ACHN (cell line): ENCODE measurements at places on chromosomes 13 and 19.

DNA sequence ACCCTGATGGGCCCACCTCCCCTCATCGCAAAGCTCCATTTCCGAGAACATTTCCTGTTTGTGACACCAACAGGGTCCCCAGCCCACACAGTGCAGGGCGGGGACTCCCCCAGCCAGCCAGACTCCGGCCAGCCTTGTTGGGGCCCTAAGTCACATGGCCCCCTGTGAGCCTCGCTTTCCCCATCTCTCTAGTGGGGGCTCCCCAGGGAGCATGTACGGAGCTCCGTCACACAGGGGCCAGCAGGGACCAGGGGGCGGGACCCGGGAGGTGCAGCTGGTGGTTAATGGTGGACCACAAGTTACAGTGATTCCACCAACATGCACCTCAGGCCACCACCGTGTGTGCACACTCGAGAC lies 1.7 kb downstream of the TBXA2R start:
- no peak for DNase-seq

DNA sequence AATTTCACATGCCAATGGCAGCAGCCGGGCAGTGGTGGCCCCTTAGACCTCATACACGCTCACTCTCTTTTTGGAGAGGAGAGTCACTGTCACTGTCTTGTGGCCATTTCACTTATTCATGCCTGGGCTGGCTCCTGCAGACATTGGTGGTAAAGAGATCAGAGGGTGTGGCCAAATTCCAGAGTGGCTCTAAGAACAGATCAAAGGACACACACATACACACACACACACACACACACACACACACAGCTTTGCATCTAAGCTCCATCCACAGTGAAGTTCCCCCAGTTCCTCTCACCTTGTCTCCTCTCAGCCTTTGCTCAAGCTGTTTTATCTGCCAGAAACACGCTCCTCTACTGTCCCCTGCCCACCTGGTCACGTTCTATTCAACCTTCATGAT lies 46.5 kb upstream of the KPNA3 start:
- no peak for DNase-seq

GRCh38 chr13:24187185-24187584 lies 26.7 kb downstream of the SPATA13 start:
- DNase-seq: no peak

DNA sequence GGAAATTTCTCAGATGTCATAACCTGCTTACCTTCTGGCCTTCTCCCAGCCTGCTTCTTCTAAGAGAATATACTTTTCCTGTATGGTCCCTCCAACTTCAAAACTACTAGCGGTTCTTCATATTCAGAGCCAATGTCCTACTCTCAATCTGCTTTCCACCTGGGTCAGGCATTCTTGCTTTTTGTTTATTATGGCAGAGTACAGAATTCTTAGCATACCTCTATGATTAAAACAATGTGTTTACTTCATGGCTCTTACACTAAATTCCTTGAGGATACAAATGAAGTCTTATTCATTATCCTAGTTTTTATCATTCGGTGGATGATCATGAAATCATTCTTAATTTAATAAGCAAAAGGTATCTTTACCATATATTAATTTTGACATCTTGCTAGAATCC lies 484.2 kb upstream of the SLITRK1 start:
- no peak for DNase-seq

DNA sequence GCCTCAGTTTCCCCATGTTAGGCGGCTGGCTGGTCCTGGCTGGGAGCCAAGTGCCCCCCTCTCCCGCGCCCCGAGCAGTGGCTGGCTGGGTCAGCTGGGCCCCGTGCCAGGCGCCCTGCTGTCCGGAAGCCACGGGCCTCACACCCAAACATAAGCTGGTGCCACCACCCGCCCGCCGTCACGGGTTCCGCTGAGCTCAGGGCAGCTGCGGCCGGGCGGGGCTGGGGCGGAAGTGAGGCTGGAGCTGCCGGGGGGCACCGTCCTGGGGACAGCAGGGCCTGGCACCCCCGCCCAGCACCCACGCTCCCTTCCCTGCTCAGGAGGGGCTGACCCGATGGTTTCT lies 19.3 kb downstream of the HCN2 start:
- DNase-seq: no peak

- no peak for DNase-seq
Measured at GRCh38 chr13:109281017-109281902, 505.1 kb downstream of the IRS2 start.
